ENCODE measurements at places on chromosomes 1 and 21.
A peak's percentile ranks its signal among the peaks of the same experiment; 100 is the strongest.

GRCh38 chr1:5939271-5940170, 52.7 kb downstream of the NPHP4 start:
- no peak for DNase-seq

GRCh38 chr1:150979092-150980056, 2.7 kb upstream of the ANXA9 start:
- DNase-seq: peak; percentile 53

GRCh38 chr1:110186558-110186957, 23.6 kb upstream of the KCNC4 start:
- no peak for DNase-seq

DNA sequence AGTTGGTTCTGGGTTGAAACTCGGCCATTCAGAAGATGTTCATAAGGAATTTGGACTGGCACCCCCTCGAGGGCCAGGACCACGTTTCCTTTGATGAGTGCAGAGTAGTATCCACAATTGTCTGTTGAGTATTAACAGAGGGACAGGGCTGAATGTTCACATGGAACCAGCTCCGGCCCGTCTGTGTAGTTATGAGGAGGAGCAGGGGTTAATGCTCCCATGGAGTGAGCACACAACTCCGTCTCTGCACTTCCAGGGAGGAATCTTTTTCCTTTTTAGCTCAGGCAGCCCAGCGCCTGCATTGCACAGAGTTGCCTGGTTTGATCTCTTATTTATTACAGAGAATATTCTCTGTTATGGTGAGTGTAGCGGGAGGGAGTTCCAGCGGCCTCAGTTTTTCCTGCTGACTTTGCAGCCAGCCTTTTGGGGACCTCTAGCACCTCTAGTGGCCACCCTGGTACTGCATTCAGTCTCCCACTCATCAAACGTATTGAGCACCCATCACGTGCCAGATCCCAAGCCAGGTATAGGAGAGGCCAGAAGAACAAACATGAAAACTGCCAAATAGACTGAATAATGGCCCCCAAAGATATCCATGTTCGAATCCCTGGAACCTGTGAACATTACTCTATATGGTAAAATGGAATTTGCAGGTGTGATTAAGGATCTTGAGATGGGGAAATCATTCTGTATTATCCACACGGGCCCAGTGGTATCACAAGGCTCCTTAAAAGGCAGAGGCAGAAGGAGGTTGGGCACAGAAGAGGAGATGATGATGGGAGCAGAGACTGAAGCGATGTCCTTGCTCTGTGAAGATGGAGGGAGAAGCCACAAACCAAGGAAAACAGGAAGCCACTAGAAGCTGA, 167.7 kb upstream of the CSF3R start:
- peak; percentile 22 for DNase-seq

GRCh38 chr1:74592580-74593355, 80.4 kb upstream of the LRRC53 start:
- DNase-seq: no peak

- DNase-seq: no peak
Measured at GRCh38 chr21:41774467-41775148, 7.8 kb upstream of the RIPK4 start.

GRCh38 chr1:3221112-3222041, 152.4 kb downstream of the PRDM16 start:
- DNase-seq: no peak

DNA sequence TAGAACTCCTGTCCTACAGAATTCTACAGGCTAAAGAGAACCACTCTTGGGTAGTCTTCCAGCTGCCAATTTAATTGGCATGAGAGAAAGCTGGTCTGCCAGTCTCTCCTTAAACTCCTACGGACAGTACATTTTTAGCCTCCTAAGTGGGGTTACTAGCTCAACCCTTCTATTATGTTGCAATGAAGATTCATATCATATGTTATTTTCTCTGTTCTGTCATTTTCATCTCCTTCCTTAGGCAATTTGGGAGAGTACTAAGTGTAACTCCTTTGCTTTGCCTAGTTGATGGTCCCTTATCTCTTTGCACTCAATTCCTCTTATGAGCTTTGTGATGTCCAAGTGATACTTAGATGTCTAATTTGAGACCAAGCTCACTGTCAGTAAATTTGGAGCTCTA, 14.0 kb downstream of the GNAT2 start:
- DNase-seq: no peak

- DNase-seq: no peak
Measured at GRCh38 chr1:50611675-50612074, 188.4 kb upstream of the DMRTA2 start.

DNA sequence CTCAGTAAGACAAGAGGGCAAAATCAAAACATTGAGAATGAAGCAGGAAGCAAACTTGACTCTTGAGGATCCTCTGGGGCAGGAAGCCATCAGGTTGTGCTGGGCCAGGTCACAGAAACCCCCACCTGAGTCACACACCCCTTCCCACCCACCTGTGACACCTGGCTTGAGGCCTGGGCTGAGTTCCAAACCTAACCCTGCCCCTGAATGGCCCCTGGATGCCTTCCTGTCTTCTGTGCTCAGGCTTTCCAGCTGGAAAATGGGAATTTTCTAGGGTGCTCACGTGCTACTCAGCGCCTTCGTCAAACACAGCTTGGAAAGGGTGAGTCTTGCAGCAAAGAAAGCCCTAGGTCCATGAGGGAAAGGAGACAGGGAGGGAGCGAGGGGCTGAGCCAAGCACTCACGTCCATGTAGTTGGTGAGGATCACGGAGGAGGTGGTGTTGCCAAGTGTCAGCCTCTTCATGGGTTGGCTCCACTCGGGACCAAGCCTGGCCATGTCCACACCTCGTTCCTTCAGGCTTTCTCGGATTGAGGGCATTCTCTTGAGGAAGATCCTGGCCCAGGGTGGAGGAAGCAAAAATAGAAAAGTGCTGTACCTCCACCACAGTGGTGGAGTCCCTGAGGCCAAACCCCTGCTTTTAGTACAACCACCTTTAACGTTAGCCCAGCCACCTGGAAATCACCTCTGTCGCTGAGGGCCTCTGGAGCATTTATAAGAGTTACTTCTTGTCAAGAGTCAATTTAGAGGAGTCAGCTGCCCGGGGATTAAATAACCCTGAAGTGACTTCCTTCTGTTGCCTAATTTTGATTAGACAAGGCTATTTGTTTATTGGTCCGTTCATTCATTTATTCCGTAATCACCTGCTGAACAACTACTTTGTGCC, 4.3 kb downstream of the REN start:
- no peak for DNase-seq

DNA sequence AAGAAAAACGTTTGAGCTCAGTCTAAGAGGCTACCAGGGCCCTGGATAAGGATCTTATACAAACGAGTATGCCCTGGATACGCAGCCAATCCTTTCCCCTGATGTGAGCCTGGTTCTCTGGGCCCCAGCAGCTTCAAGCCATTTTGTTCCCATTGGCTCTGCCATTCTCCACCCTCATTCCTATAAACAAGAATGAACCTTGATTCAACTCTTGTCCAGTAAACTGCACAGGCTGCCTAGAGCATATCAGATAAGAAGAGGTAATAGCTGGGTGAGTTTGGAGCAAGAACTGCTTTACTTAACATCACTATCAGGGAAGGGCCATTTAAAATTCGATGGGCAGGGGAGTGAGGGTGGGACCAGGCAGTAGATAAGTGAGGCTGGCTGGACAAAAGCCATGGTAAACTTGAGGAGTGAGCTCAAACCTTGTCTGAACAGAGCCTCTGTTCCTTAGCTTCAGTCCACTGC, 11.3 kb downstream of the BTG2 start:
- DNase-seq: no peak

GRCh38 chr1:48681476-48682305, 95.0 kb downstream of the BEND5 start:
- no peak for DNase-seq

GRCh38 chr1:230516889-230517288, 90.8 kb upstream of the PGBD5 start:
- DNase-seq: no peak

DNA sequence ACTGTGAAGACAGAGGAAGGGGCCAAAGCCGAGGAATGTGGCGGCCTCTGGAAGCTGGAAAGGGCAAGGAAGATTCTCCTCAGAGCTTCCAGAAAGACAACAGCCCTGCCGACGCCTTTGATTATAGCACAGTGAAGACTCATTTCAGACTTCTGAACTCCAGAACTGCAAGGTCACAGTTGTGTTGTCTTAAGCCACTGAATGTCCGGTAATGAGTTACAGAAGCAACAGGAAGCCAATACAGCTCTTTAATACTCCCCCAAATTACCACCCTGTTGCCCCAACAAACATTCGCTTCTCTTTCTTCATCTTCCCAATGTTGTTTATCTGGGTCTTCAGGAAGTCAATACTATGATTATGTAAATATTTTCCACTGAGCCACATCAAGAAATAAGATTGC, 44.0 kb downstream of the ETS2 start:
- DNase-seq: no peak

- DNase-seq: no peak
Measured at GRCh38 chr1:175363031-175363430, 170.5 kb upstream of the KIAA0040 start.

- no peak for DNase-seq
Measured at GRCh38 chr1:19577036-19577435, 67.1 kb upstream of the NBL1 start.

GRCh38 chr1:67748630-67749029, 63.6 kb downstream of the GADD45A start:
- DNase-seq: no peak

- no peak for DNase-seq
Measured at GRCh38 chr1:21332554-21333311, 42.5 kb upstream of the ECE1 start.

- no peak for DNase-seq
Measured at GRCh38 chr1:198108636-198109370, 48.0 kb upstream of the NEK7 start.

DNA sequence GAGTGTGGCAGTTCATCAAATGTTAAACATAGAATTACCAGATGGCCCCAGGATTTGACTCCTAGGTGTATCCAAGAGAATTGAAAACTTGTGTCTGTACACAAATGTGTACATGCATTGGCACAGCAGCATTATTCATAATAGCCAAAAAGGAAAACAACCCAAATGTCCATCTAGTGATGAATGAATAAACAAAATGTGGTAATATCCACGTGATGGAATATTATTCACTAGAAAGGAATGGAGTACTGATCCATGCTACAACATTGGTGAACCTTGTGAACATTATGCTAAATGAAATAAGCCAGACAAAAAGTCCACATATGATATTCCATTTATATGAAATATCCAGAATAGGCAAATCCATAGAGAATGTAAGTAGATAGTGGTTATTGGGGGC, 77.7 kb downstream of the RAVER2 start:
- no peak for DNase-seq

DNA sequence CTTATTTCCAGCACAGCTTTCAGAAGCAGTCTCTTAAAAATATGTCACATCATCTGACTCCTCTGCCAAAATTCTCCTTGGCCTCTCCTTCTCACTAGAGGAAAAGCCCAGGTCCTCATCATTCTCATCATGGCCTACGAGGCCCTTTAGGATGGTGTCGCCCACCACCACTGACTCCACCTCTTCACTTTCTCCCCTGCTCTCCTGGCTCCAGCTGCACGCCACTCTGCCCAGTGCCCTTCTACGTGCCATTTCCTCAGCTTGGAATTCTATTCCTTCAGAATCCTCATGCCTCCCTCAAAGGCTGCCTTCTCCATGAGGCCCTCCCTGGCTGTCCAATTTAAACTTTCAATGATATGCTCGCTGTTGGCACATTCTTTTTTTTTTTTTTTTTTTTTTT, 25.3 kb upstream of the BTG2 start:
- DNase-seq: no peak

GRCh38 chr1:61247051-61247825, 164.9 kb downstream of the NFIA start:
- DNase-seq: no peak

- peak; percentile 52 for DNase-seq
Measured at GRCh38 chr1:204307334-204307883, 52.3 kb downstream of the PLEKHA6 start.

GRCh38 chr1:220952961-220953643, 73.9 kb downstream of the HLX start:
- DNase-seq: no peak

DNA sequence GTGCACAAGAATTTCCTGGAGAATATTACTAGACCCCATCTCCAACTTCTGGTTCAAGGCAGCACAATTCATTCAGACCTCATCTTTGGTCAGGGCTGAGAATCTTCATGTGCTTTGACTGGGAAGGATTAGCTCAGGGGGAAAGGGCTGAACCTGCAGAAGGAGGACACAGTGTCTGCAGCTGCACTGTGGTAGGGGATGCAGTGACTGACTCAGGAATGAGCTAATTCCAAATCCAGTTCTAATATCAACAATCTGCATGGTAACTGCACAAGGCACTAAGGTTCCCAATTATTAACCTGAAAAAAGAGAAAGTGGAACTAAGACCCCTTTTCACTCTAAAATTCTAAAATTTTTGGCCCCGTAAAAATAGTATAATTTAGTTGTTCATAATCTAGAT, 31.6 kb downstream of the TTLL7 start:
- DNase-seq: no peak

- no peak for DNase-seq
Measured at GRCh38 chr1:64703600-64703999, 41.3 kb upstream of the RAVER2 start.

GRCh38 chr1:50846224-50846839, 113.7 kb downstream of the FAF1 start:
- DNase-seq: no peak

DNA sequence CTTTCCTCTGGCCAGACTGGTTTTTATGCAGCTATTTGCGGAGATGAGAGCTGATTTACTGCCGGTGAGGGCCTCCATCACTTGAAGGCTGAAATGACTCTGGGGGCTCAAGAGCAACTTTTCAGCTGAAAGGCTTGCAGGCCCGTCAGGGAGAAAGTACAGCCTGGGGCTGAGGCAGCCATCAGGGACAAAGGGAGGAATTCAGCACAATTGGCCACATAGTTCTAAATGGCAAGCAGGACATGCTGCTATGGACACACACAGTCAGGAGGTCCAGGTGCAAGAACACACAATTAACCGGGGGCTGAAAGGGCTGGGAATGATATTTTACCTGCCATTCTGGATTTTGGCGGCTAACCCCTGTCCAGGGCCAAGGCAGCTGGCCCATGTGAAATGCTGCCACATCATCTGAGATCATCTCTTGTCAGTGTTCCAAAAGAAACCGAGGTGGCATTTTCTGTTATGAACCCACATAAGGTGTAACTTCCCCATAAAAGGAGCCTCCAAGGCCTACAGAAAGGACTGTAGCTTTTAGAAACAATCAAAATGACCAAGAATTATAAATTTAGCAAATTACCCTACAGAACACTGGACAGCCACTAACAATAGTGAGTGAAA, 58.2 kb downstream of the LMX1A start:
- no peak for DNase-seq

DNA sequence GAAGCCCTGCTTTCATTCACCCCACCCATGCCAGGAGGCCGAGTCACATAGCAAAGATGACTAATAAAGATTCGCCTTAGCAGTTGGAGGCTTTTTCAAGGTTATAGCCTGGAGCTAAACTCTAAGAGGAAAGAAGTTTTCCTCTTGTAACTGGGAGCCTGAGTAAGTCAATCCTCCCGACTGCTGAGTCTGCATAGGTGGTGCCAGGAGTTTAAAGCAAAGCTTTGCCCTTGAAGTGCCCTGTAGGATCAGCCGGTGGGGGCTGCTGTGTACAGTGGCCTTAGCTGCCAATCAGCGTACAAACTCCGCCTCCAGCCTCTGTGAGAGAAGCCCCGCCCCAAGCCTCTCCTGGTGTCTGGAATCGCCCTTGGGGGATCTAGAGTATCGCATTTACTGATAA, 147.5 kb upstream of the SPATA6 start:
- no peak for DNase-seq

GRCh38 chr1:184212649-184213314, 161.3 kb downstream of the TSEN15 start:
- DNase-seq: no peak
